ENCODE measurements at places on chromosomes 6 and 20. TPM values are rescaled to one million over a fixed set of nuclear protein-coding genes. Genes with fewer than 3 reads are reported as not detected.

DNA sequence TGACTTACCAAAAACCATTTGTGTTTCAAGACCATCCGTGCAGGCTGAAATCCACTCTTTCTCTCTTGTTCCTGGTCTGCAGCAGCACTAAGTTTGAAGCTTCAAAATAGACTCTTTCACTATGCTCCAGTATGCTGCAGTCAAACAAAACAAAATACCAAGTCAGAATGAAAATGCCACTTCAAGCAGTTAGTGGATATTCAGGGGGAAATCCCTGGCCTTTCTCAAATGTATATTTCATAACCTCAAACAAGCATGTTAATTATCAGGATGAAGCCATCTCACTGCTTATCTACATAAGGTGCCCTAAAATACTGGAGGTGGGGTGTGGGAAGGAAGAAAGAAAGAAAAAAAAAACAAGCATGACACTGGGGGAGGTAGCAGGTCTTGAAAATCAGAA, 103.5 kb downstream of the ATXN1 start:
- no peak for DNase-seq

GRCh38 chr6:169445661-169446581, 192.3 kb upstream of the THBS2 start:
- no peak for DNase-seq

DNA sequence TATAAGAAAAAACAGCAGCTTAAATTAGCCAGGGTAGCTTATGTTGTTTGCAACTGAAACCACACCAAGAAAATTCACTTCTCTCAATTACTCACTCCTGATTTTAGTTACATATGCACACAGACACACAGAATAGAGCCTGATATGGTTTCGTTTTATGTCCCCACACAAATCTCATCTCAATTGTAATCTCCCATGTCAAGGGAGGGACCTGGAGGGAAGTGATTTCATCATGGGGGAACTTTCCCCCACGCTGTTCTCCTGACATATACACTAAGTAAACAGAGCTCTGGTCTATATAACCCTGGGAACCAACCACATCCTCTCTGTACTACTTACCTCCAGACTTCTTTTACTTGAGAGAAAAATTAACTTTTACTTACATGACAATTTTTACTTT, 9.8 kb downstream of the OR12D1 start:
- DNase-seq: no peak

DNA sequence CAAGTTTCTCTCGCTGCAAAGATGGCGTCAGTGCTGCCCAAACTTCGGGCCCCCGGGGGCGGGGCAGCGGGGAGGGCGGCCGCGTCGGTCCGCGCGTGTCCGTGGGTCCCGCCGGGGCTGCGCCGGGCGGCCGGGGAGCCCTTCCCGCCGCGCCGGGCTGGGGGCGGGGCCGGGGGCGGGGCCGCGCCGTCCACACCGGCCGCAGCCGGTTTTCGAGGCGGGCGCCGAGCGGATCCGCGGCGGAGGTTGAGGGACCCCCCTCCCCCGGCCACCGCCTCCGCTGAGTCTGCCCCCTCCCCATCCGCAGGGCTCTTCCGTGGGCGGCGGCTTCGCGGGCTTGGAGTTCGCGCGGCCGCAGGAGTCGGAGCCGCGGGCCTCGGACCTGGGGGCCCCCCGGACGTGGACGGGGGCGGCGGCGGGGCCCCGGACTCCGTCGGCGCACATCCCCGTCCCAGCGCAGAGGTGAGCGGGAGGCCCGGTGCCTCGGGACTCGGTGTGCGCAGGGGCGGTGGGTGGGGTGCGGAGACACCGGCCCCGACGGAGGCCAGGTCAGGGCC, 572 bp downstream of the SLC2A4RG start:
- DNase-seq: peak; percentile 80

The IMPG1 gene
- not detected for polyA plus RNA-seq

- peak; percentile 70 for DNase-seq
These were observed 50.4 kb downstream of the BANF2 start for GRCh38 chr20:17749978-17750721.

- no peak for DNase-seq
These were observed 37.2 kb downstream of the CPXM1 start for GRCh38 chr20:2763186-2763585.

DNA sequence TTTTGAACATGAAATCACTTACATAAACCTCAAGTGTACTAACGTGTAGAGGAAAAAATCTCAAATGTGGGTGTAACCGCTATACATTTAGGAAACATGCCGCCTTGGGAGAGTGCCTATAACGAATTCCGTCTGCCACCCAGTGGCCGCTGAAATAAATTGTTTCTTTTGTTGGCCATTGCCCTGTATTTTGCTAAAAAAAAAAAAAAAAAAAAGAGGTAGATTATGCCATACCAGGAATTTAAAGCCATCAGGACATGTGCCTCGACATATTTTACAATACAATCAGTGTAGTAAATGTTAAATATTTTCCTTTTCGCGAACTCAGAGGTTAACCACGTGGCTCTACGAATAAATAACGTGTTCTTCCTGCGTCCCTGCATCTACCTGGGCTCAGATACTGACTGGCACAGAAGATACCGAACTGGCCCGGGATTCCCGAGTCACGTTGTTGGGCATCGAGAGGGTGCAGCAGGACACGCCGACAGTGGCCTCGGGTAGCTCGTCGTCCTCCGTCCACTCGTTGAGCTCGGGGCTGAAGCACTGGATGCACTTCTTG, 14.3 kb downstream of the KLHL31 start:
- peak; percentile 26 for DNase-seq

- no peak for DNase-seq
These were observed 299.3 kb downstream of the KIF16B start for GRCh38 chr20:16273812-16274555.

Data from psoas muscle (tissue), 8 donors.